ENCODE measurements at places on chromosomes 2 and 18. TPM values are rescaled to one million over a fixed set of nuclear protein-coding genes. Genes with fewer than 3 reads are reported as not detected.

GRCh38 chr18:6109743-6110142 lies 214.4 kb upstream of the TMEM200C start:
- no peaks in the 10 kb centered on the region for H3K36me3 ChIP-seq
- no peak for DNase-seq
- H3K27ac ChIP-seq = no peak overlapping the region
- H3K4me3 ChIP-seq = no peak overlapping the region
- no peaks in the 10 kb centered on the region for H3K27me3 ChIP-seq
- no peaks in the 10 kb centered on the region for H3K4me1 ChIP-seq

GRCh38 chr2:175025946-175026345 lies 20.8 kb upstream of the CHN1 start:
- no peak for DNase-seq
- no peak overlapping the region for H3K27ac ChIP-seq
- peaks cover 5% of the 10 kb centered on the region for H3K4me1 ChIP-seq
- no peak overlapping the region for H3K4me3 ChIP-seq
- no peaks in the 10 kb centered on the region for H3K27me3 ChIP-seq
- H3K36me3 ChIP-seq = no peaks in the 10 kb centered on the region

DNA sequence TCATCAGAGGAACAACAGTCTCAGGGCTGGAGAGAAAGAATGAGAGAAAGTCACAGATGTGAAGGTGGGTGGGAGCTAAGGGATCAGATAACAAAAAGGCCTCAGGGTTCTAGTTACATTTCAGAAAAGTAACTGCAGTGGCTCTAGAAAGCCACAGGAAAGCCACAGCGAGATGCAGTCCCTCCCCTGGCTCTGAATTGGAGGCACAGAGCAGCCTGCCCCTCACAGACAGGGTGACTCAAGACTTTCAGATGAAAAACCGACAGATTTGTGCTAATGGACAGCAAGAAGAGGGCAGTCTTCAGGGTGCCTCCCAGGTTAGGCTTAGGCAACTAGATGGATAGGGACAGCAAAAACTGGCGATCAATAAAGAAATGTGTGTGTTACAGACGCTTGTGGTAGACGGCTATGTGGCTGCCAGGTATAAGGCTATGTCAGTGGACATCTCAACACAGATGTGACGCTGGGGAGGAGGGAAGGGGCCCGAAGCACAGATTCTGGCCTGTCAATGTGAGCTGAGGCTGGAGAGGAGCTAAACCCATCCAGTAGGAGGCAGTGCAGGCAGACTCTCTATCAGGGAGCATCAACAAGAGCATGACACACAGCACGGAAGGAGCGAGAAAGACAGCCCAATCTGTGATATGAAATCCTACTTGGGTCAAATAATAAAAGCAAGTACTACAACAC lies 26.2 kb downstream of the UNC50 start:
- H3K27me3 ChIP-seq = no peaks in the 10 kb centered on the region
- H3K4me1 ChIP-seq = no peaks in the 10 kb centered on the region

- DNase-seq = no peak
- no peaks in the 10 kb centered on the region for H3K4me1 ChIP-seq
- H3K27ac ChIP-seq = no peak overlapping the region
- no peaks in the 10 kb centered on the region for H3K27me3 ChIP-seq
Measured at GRCh38 chr2:150612957-150613710, 125.7 kb upstream of the RND3 start.

GRCh38 chr18:77395953-77396352 lies 146.3 kb downstream of the GALR1 start:
- no peaks in the 10 kb centered on the region for H3K36me3 ChIP-seq
- H3K4me1 ChIP-seq = no peaks in the 10 kb centered on the region
- H3K4me3 ChIP-seq = no peak overlapping the region
- H3K27ac ChIP-seq = no peak overlapping the region
- no peaks in the 10 kb centered on the region for H3K27me3 ChIP-seq
- no peak for DNase-seq

GRCh38 chr2:120291401-120292311 lies 39.0 kb downstream of the RALB start:
- DNase-seq = no peak
- no peaks in the 10 kb centered on the region for H3K36me3 ChIP-seq
- H3K27ac ChIP-seq = no peak overlapping the region
- H3K4me3 ChIP-seq = no peak overlapping the region

DNA sequence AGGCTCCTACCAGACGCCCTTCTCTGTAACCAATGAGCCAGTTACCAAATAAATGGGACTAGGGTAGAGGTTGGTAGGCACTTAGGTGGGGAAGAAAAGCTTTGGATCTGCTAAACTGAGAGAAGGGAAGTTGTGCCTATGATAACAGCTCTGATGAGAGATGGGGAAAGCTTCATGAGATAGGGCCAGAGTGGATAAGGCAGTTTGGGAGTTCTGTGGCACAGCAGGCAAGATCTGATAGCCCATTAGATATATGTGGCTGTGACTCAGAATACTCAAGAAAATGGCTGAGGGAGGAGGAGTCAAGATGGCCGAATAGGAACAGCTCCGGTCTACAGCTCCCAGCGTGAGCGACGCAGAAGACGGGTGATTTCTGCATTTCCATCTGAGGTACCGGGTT lies 99.8 kb downstream of the PDE11A start:
- 0 out of 2 replicates have a peak, but pooled peaks cover 7% of the 10 kb centered on the region for H3K4me1 ChIP-seq
- H3K4me3 ChIP-seq = peak overlapping the region; percentile 42
- H3K27me3 ChIP-seq = no peaks in the 10 kb centered on the region
- H3K27ac ChIP-seq = no peak overlapping the region
- peak; percentile 56 for DNase-seq
- H3K36me3 ChIP-seq = no peaks in the 10 kb centered on the region

GRCh38 chr2:241561832-241562231 lies 3.3 kb downstream of the BOK start:
- DNase-seq = no peak
- H3K27me3 ChIP-seq = peaks cover 8% of the 10 kb centered on the region
- no peak overlapping the region for H3K27ac ChIP-seq
- no peak overlapping the region for H3K4me3 ChIP-seq
- H3K4me1 ChIP-seq = no peaks in the 10 kb centered on the region
- no peaks in the 10 kb centered on the region for H3K36me3 ChIP-seq

GRCh38 chr2:183250472-183250871 lies 126.2 kb downstream of the NUP35 start:
- H3K36me3 ChIP-seq = no peaks in the 10 kb centered on the region
- no peak for DNase-seq
- H3K4me1 ChIP-seq = no peaks in the 10 kb centered on the region
- H3K27ac ChIP-seq = no peak overlapping the region
- no peaks in the 10 kb centered on the region for H3K27me3 ChIP-seq

DNA sequence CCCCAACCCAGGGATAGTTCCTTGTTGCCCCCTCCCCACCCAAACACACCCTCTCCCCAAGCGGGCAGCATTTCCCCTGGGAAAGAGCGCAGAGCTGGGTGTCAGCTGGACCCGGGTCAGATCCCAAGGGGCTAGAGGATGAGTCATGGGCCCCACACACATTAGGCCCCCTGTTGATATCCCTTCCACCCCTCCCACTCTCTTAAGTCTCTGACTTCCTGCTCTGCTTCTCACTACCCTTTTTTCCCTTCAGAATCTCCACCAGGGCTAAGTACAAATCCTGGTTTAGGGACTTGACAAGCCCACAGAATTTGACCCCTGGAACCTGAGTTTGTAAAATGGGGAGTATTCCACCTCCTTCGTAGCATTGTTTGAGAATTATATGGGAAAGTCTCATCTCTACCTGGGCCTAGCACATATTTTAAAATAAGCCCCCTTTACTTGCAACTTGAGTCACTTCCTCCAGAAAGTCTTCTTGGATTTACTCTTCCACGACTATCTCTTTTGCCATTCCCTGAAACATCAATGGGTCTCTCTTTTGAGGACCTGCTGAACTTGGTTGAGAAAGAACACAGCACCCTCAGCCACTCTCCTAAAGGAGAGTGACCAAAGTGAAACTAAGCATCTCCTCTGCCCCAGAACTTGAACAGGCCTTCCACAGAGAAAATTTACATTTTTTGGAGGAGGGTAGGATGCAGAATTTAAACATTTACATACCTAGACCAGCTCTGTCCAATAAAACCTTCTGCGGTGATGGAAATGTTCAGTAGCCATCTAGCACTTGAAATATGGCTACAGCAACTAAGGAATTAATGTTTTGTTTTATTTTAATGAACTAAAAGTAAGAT lies 4.7 kb downstream of the RTKN start:
- peaks cover 35% of the 10 kb centered on the region for H3K4me1 ChIP-seq
- peak overlapping the region; percentile 50 for H3K4me3 ChIP-seq
- no peaks in the 10 kb centered on the region for H3K36me3 ChIP-seq
- DNase-seq = peak; percentile 66
- no peaks in the 10 kb centered on the region for H3K27me3 ChIP-seq
- H3K27ac ChIP-seq = 0 out of 2 replicates have a peak overlapping the region, but pooled peaks have one; percentile 45

CD207 gene
- not detected for polyA plus RNA-seq

CUL3 gene
- polyA plus RNA-seq = 86.0 TPM

LYG1 gene
- polyA plus RNA-seq = 0.50 TPM

NTSR2 gene
- not detected for polyA plus RNA-seq

SKA1 gene
- 14.7 TPM for polyA plus RNA-seq

ACMSD gene
- polyA plus RNA-seq = 0.11 TPM

ADD2 gene
- polyA plus RNA-seq = 34.6 TPM

IL36RN gene
- polyA plus RNA-seq = not detected

AQP12B gene
- not detected for polyA plus RNA-seq

CLHC1 gene
- polyA plus RNA-seq = 5.0 TPM
